ENCODE measurements at places on chromosomes 2 and 18. TPM values are rescaled to one million over a fixed set of nuclear protein-coding genes. Genes with fewer than 3 reads are reported as not detected.

DNA sequence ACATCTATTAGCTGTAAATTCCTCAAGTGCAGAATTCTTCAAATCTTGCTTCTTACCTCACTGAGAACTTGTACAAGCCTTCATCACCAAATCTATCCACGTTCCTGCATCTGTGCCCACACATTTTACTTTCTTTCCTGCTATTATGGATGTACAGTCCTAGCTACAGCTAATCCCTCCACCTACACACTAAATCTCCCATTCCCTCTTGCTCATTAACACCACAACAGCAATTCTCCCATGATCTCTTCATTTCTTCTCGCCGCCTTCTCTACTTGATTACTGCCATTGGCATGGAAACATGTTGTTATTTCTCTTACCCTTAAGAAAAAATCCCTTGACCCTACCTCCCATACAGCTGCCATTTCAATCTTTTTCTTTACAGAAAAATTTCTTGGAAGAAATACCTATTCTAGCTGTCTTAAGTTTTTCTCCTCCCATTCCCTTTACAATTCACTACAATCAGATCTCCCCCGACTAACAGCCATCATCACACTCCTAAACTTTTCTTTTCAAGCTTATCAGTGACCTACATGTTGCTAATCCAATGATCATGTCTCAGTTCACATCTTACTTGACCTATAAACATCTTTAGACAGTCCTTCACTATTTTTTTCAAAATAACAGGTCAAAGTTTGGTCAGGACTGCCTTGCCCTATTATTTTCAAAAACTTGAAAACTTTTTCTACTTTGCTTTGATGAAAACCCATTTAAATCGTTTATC is 41.0 kb downstream of the ROCK2 start:
- no peak for DNase-seq

AKAIN1 gene
- not detected for total RNA-seq

GRCh38 chr2:46885376-46885775 is 30.2 kb downstream of the MCFD2 start:
- no peak for DNase-seq

- DNase-seq = no peak
Observed at GRCh38 chr2:140504601-140505000, 1626.2 kb downstream of the LRP1B start.

MYOM1 gene
- 2.7 TPM for total RNA-seq

EVA1A gene
- not detected for total RNA-seq

DNA sequence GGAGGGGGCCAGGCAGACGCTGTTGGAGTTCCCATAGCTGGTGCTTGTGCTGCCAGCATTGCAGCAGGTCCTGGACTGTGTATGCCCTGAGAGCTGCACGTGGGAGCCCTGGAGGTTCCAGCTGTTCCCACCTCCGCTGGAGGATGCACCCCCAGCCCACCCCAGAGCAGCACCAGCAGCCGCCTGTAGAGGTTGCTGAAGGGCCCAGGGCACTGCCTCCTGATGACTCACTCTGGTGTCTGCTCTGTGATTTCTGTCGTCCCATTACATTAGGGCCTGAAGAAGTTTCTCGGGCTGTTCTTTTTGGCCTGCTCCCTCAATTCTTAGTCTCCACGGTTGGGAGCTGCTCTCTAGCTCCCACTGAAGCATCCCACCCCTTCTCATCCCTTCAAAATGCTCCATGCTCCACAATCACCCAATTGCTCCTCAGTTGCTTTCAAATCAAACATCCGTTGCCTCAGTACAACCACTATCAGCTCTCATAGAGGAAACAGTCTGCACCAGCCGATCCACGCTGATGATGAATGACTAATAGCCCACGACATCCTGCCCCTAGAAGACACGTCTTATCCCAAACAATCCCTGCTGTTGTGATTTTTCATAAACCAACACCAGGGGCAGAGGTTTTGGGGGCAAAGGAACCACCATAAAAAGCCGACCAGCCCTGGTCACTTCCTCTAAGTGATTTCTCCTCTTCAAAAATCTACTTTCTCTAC is 65.2 kb upstream of the RNF152 start:
- DNase-seq = no peak

- DNase-seq = no peak
Observed at GRCh38 chr18:37266290-37266689, 299.3 kb downstream of the CELF4 start.

GRCh38 chr2:219476652-219477151 is 22.0 kb upstream of the GMPPA start:
- no peak for DNase-seq

TRPM8 gene
- total RNA-seq = not detected

FOXI3 gene
- not detected for total RNA-seq

DNA sequence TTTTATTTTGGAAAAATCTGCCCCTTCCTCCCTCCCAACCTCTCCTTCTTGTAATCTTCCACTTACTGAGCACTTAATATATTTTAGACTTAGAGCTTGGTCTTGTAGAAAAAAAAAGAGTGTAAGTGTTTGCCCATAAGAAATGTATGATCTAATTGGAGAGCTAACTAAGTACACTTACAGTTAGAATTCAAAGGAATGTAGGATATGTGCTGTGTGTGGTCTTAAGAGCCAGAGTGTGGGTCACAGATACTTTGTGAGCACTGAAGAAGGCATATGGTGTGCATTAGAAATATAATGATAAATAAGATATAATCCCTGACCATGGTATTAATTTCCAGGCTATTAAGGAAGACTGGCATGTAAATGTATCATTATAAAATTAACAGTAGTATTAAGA is 91.8 kb upstream of the ZNF521 start:
- no peak for DNase-seq
